ENCODE measurements at places on chromosomes 1 and 21.

DNA sequence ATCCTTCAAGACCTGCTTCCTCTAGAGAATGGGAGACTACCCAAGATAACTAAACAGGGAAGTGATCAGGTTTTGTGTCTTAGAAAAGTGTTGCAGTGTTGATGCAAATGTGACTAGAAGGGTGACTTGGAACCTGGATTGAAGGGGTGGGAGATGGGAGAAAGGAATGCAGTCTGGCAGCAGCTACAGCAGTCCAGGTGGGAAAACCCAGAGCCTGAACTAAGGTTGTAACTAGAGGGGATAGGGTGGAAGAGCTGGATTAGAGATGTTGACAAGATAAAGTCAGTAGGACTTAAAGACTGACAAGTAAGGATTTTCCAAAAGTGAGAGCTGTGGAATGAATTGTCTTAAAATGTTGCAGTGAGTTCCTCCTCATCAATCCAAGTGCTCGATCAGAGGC, 7.1 kb upstream of the SHISA4 start:
- no peak for DNase-seq

GRCh38 chr1:94562519-94563260, 21.1 kb upstream of the F3 start:
- DNase-seq: no peak

- DNase-seq: no peak
These were observed 25.6 kb upstream of the KAZN start for GRCh38 chr1:14572861-14573260.

DNA sequence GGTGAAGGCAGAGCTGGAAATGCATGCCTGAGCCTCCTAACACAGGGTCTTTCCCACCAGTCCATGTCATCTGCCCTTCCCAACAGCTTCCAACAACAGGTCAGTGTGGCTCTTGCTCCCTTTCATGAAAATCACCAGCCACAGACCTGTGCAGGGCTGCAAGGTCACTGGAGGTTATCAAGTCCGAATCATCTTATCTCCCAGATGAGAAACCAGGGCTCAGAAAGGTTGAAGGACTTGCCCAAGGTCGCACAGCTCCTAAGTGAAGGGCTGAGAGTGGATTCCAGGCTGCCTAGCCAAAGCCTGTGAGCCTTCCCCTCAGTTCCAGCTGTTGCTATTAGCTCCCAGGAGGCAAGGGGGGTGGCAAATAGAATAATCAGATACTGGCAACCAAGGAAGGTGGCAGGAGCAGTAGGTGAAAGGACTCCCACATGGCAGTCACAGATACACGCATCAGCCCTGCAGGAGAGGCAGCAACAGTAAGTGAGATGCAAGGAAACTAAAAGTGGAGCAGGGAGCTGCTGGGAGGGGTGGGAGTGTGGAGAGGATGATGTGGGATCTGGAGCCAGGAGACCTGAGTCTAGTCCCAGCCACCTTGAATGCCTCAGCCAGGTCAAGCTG, 74.2 kb downstream of the SSBP3 start:
- DNase-seq: no peak

- DNase-seq: no peak
These were observed 92.4 kb upstream of the ERG start for GRCh38 chr21:38590449-38591217.

- no peak for DNase-seq
These were observed 50.7 kb upstream of the RHOU start for GRCh38 chr1:228684607-228685006.

GRCh38 chr1:30733493-30733892, 10.1 kb upstream of the MATN1 start:
- DNase-seq: no peak

DNA sequence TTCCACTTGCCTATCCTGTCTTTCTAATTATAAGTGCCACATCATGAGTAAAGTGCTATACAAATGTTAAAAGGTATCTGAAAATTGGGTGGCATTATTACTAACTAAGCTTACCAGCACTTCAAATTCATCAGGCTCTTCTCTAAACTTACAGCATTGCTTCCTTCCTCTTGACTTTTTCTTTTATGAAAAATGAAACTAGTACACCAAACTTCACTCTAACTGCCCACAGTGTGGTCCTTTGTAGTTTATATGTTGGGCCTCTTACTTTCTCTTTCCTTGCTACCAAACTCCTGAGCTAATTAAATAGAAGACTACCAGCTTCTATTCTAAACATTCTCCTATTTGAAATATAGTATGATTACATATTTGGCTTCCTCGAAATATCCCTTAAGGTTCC, 81.8 kb downstream of the NOTCH2 start:
- DNase-seq: no peak

DNA sequence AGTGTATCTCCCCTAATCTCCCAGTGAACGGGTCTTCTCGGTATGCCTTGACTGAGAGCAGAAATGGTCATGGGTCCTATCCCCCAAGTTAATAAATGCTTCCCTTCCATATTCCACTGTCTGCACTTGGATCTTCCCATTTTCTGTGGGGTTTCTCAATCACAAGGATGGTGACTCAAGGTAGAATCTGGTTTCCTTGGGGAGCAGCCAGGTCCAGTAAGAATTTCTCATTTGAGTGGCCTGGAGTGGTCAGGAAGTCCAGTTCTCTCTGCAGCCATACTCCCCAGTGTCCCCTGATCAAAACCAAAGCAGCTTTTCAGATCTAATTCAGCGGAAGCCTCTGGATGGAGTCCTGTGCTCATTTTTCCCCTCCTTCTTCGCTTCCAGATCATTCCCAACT, 14.8 kb upstream of the SLC27A3 start:
- no peak for DNase-seq

GRCh38 chr1:44089371-44090048, 29.1 kb upstream of the KLF17 start:
- DNase-seq: no peak

DNA sequence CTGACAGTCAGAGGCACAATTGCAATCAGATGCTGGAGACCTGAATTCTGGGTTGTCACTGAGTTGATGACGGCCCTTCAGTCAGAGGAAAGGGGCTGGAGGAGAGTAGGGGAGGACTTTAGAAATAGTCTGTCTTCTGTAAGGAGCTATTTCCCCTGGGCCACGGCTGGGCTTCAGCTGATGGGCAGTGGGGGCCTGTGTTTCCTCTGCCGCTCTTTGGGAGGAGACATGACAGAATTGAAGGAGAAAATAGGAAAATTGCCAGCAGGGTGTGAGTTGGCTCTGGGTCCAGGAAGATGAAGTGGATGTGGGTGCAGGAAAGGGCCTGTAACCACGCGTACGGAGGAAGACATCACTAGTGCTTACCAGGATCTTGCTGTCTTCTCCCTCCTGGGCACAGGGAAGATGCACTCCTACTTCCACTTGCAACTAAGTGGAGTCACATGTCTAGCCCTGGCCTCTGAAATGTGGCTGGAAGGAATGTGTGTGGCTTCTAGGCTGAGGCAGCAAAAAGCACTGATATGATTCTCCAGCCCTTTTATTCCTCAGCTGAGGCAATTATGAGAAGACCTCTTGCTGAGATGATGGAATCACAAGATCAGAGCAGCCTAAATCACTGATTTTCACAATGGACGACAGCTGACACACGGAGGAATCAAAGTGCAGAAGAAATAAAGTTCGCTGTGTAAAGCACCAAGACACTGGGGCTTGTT, 250.0 kb downstream of the GRIK3 start:
- DNase-seq: no peak

DNA sequence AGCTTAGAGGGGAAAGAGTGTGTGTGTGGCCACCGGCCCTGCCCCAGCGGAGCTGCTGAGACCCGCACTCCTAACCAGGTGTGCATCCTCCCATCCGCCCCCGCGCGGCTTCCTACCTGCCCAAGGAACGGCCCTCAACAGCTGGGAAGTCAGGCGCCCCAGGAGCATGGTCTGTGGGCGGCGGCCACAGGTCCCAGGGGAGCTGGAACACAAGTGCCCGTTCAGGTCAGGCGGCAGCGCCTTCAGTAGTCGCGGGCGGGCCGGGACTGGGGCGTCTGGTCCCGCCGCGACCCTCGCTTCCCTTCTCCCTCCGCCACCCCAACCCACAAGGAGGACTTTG, 448 bp downstream of the AURKAIP1 start:
- no peak for DNase-seq

- no peak for DNase-seq
These were observed 145.4 kb downstream of the PLXNA2 start for GRCh38 chr1:208098773-208099172.

DNA sequence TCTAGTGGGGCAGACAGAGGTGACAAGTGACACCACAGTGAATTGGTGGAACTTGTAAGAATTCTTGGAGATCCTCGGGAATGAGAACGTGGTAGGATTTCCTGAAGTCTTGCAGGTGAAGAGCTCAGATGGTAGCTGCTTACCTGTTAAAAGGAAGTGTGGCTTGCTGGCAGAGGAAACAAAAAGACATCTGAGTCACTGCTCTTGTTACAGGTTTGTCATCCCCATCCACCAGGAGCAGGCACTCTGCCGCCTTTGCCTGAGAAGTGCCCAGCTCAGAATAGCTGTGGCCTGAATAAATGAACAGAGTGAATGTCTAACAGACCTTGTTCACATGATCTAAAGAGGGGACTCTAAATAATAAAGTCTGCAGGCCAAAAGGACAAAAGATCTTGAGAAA, 12.3 kb upstream of the ZSCAN20 start:
- DNase-seq: no peak

GRCh38 chr1:100883963-100884362, 10.7 kb downstream of the EXTL2 start:
- no peak for DNase-seq

GRCh38 chr1:17572264-17572985, 32.9 kb downstream of the ARHGEF10L start:
- DNase-seq: no peak

GRCh38 chr1:97270508-97271307, 549.1 kb downstream of the PTBP2 start:
- DNase-seq: no peak

DNA sequence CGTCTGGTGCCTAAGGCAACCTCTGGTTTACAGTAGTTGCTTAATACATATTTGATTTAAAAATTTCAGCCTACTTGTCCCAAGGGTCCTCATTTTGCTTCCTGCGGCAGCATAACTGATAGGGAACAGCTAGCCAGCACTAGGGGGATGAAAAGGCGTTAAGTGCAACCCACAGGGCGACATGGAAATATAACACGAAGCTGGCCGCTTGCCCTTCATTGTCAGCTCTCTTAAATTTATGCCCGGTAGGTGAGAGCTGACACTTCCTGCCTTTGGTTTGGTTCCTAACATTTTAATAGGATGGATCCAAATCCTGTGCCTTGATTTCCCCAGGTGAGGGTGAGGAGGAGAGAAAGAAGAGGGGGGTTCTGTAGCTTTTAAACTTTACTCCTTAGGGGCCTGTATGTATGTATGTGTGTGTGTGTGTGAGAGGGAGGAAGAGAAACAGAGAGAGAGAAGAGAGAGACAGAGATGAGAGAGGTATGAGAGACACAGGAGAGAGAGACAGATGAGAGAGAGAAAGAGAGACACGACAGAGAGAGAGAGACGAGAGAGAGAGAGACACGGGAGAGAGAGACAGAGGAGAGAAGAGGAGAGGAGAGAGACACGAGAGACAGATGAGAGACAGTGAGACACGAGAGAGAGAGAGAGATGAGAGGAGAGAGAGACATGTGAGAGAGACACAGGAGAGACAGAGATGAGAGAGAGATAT, 938 bp upstream of the ACTN2 start:
- no peak for DNase-seq

- no peak for DNase-seq
These were observed 58.5 kb downstream of the FOXO6 start for GRCh38 chr1:41419584-41420295.

- DNase-seq: no peak
These were observed 5.6 kb downstream of the OSBPL9 start for GRCh38 chr1:51622455-51622913.

DNA sequence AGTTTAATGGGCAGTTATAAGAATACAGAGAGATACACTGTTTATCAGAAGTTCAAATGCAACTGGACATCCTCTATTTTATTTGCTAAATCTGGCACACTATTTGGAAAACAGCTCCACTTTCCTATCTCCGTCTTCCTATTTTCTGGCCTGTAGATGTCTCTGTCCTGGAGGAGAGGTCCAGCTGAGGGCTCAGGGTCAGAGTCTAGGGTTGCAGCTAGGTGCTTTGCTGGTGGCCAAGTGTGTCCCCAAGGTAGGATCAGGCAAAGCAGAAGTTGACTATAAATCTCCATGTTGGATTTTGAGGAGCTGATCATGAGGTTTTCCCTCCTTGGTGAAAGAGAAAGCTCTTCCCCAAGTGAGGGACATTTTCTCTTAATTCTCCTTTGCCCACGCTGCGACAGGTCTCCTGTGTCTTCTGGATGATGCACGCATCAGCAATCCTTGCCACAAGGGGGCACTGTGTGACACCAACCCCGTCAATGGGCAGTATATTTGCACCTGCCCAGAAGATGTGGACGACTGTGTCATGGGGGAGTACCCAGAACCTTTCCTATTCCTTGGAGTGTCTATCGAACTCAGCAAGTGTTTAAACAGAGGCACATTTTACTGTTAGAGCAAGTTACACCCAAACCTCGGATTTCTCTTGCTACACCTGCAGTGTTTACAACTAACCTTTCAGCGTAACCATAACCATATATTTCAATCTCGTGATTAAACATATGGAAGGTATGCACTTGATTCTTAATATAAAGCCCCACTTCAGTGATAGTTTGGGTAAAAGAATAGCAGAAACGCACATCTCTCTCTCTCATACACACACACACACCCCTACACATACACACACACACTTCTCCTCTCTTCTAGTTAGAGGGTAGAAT, 10.2 kb downstream of the ADAM30 start:
- no peak for DNase-seq

- no peak for DNase-seq
These were observed 2.1 kb upstream of the RNF186 start for GRCh38 chr1:19817160-19817559.

GRCh38 chr1:56573311-56573710, 6.1 kb downstream of the PLPP3 start:
- no peak for DNase-seq

DNA sequence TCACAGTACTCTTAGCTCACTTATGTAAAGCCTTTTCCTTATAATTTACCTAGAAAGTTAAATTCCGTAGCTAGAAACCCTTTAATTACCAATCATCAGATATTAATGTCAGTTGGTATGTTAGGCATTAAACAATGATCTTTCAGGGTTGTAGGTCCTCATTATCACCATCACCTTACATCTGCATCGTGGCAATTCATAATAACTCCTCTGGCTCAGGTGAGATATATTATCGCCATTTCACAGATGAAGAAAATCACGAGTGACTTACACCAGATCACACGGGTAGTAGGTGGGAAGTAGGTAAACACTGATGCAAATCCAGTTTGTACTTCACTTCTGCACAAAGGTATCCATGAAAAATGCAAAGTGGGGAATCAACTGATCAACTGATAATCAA, 639 bp downstream of the NUP133 start:
- DNase-seq: no peak

Data from nucleus accumbens (tissue), 56 donors.